ENCODE measurements at places on chromosomes 3 and 15.
A peak's percentile ranks its signal among the peaks of the same experiment; 100 is the strongest.

DNA sequence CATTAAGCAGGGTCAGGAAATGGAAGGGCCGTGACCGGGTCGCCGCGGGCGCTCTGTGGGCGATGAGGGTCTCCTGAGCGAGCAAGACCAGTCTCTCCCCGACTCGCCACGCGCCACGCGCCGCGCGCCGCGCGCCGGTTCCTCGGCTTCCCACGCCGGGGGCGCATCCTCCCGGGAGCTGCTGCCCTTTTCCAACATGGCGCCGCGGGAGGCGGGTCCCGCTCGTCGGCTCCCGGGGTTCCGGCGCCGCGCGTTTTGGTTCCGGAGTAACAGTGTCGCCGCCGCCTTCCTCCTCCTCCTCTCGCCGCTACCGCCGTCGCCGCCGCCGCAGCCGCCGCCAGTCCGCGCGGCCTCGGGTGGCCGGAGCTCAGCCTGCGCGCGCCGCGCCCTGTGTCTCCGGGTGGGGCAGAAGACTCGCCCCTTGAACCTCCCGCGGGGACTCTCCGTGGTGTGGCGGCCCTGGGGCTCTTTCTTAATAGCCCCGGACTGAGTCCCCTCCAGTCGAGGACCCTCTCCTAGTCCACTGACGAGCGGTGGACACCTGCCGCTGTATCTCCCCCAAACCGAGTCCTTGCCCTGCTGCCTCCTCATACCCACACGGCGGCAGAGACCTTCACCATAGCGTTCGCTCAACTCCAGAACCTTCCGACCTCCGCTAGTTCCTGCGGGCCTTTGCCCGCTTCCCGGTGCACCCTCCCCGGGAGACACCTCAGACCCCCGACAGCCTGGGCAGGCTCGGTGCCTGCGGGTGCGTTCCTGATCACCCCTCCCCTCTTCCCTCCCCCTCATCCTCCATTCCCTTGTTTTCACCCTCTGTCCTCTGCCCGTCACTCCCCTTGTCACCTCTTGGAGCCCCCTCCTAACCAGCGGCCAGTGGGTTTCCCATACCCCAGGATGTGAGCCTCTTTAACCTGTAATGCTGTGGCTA, at the start of gene MAP2K5:
TSS of gene MAP2K5 (plus strand) at position 284 of the 928 bp plus-strand sequence. CDS start at position 917, 633 bp downstream.
- peak; percentile 71 for DNase-seq

GRCh38 chr3:15556512-15556911, 35.0 kb upstream of the COLQ start:
- DNase-seq, result no peak

DNA sequence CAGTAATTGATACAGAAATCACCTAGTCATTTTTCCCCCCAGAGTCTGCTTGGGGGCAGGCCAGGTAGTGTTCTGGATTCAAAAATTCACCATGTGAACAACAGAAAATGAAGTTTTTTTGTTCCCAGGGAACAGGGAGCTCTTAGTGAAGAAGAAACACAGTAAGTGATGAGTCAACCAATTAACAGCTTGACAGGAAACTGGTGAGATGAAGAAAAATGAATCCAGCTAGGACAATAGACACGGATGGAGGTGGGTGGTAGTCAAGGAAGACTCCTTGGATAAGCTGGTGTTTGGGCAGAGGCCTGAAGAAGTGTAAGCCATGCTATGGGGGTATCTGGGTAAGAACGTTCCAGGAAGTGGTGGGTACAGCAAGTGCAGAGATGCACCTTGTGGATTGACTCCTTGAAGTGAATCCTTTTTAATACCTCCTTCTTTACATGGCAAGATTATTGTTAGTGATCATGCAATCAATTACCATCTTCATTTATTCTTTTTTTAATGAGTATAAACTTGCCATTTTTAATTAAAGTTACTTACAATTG, 339.9 kb upstream of the RGMA start:
- no peak for DNase-seq

DNA sequence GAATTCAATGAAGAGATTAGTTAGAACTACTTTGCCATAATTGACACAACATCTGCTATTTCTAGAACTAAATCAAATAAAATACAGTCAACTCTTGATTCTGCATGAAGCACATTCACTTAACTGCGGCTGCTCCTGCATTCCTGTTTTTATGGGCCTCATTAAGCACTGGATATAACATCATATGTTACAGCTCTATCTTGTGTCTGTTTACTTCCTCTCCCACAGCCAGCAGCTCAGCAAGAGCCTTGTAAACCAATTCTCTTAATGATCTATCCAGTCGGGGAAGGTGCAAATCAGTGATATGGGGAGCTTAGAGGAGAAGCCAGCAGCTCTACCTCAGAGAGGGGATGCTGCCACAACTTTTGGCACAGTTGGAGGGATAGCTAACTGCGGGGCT, 329.2 kb downstream of the ARRDC4 start:
- DNase-seq, result no peak

GRCh38 chr3:73680391-73681095, 55.8 kb upstream of the PDZRN3 start:
- DNase-seq, result no peak

DNA sequence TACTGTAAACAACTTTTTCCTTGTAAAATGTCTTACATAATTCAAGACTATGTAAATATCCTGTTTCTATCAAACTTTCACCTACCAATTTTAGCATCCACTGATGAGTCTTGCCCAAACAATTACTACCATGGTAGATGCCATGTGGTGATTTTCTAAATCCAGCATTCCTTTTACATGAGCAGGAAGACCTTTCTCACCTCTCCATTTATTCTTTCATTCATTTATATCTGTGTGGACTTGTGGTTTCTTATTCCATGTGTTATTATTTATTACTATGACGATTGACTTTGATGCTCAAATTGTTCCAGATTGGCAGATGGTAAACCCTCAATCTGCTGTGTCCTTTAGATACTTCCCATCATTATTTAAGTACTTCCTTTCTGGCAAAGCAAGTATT, 62.4 kb downstream of the IFT57 start:
- DNase-seq, result no peak
